ENCODE measurements at places on chromosomes 1 and 21.

DNA sequence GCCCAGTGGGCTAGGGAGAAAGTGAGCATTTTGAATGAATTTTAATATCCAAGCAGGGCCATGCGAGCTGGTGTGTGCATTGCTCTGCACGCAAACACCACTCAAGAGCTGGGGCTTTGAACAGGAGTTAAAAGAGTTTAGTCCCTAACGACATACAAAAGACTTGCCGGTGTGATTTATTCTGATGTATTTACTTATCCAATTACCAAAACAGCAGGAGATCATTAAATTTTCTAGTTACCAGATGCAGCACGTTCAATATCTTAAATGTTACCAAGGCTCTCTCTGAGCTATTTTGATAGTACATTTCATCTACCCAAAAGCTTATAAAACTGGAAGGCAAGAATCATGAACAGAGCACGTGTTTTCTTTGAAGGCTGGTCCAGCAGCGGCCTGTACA lies 30.0 kb upstream of the DMRTA2 start:
- no peak for DNase-seq

DNA sequence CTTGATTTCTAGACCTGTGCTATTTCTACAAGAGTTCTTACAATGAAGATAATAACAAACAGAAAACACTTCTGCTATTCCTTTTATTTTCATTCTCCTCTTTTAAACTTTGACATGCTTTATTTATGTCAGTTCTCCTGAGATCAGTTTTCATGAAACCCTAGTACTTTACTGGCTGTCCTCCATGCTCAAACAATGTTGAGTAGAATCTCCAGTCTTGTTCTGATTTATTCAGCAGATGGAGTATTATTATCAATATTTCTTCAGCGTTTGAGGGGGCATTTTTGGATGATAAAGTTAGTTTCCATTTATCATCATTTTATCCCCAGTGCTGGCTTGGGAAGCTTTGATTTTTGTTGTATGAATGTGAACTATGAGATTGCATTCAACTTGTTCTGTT lies 85.9 kb upstream of the WARS2 start:
- no peak for DNase-seq

DNA sequence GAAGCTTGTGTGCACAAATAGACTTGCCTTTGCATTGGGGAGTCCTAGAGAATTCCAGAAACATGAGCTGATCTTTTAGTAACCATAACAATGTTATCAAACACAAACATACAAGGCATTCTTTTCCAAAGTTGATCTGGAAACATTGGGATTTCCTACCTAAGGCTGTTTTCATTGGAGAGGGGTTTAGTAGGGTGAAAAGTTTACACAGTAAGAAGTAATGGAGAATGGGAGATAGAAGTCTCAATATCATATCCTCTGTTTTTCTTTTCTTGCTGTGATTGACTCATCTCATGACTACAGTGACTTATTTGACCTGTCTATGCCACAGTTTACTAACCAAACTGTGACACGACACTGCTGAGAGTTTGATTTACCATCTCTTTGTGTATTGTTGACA lies 65.6 kb upstream of the PLA2G4A start:
- DNase-seq: no peak

DNA sequence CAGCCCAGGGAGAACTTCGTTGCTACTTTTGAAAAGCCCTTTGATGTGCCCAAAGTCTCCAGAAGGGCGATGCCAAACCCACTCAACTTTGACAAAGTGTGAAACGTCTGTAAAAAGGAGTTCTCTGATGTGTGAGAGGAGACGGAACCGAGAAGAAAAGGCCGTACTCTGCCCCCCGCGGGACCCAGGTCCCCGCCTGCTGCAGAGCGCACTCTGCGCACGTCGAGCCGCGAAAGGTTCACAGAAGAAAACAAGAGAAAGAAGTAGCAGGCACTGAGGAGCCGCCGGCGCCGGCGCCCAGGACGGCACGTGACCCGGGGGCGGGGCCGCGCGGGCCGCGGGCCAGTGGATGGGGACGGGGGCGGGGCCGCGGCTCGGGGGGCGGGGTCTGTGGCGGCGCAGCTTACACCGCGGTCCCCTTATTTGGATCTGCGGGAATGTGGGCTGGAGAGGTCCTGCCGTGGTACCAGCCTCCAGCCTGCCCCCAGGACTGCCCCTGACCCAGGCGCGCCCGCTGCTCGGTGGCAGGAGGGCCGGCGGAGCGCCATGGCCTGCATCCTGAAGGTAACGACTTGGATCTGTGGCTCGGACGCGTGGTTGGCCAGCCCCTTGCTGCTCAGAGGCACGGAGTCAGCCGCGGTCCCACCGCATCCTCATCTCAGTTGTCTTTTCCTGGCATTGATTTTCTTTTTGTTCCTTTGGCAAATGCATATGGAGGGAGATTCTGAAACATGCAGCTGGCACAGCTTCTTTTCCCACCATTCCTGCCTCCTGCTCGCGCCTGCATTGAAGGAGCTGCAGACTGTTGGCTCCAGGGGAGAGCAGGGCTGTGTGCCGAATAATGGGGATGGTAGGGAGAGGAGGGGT lies at the start of gene ST6GALNAC3:
Gene ST6GALNAC3, plus strand, starts transcription at position 426 of the 867 bp plus-strand sequence.
- peak; percentile 59 for DNase-seq

DNA sequence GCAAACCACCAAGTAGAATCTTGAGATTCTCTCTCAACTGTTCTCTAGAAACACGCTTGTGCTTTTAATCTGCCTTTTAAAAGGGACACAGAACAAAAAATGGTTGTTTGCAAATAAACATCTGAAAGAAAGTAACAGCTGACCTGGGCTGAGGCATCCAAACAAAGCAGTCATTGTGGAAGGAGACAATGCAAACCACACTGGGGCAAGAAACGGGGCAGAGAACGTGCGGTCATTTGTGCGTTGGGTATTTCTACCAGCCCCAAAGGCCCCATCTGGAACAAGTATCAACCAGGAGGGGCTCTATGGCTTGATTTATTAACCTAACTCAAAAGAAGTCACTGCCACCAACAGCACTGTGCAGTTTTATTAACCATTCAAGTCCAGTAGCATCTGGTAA lies 6.0 kb downstream of the STMN1 start:
- DNase-seq: no peak

- DNase-seq: no peak
These were observed 339.8 kb downstream of the OMA1 start for GRCh38 chr1:58206749-58207148.

DNA sequence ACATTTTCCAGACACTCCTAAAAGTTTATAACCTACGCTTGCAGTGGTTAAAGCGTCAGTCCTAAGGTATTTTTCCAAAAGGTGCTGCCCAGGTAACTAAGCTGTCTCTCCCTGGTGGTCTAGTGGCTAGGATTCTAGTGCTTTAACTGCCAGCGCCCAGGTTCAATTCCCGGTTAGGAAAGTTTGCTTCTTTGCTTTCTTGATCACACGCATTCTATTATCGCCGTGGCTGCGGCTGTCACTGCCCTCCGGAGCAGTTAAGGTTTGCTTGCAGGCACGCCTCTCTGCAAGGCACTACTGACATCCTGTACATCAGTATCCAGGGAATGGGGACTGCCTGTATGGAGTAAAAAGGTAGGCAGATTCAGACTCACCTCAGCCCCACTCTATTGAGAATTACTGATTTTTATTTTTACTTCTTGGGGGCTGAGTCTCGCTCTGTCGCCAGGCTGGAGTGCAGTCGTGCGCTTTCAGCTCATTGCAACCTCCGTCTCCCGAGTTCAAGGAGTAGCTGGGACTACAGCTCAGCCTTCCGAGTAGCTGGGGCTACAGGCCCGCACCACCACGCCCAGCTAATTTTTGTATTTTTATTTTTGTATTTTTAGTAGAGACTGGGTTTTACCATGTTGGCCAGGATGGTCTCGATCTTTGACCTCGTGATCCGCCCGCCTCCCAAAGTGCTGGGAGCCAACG lies 53.2 kb upstream of the CFAP126 start:
- no peak for DNase-seq

- no peak for DNase-seq
These were observed 39.9 kb upstream of the KRTAP19-8 start for GRCh38 chr21:31078216-31078615.

GRCh38 chr1:225437710-225438437 lies 10.0 kb upstream of the LBR start:
- DNase-seq: peak; percentile 71

GRCh38 chr1:108817016-108817415 lies 39.9 kb downstream of the AKNAD1 start:
- DNase-seq: no peak

DNA sequence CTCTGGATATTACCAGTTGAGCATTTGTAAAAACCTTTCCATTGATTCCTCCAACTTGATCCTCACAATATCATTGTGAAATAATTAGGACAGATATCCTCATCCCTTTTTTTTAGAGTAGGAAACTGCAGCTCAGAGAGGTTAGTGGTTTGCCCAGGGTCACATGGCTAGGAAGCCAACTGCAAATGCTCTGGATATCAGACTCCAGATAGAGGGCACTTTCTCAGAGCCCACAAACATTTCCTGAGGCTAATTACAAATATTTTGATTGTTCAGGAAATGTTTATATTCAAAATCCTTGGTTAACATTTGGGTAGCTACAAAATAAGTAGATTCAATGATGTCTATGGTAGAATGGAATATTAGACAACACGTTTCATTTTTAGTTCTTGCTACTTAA lies 154.8 kb upstream of the DPYD start:
- no peak for DNase-seq

- DNase-seq: no peak
These were observed 1.6 kb downstream of the TUFT1 start for GRCh38 chr1:151541752-151542151.
